HCT116 (cell line): ENCODE measurements at places on chromosomes 4 and X. TPM values are rescaled to one million over a fixed set of nuclear protein-coding genes. Genes with fewer than 3 reads are reported as not detected.

DNA sequence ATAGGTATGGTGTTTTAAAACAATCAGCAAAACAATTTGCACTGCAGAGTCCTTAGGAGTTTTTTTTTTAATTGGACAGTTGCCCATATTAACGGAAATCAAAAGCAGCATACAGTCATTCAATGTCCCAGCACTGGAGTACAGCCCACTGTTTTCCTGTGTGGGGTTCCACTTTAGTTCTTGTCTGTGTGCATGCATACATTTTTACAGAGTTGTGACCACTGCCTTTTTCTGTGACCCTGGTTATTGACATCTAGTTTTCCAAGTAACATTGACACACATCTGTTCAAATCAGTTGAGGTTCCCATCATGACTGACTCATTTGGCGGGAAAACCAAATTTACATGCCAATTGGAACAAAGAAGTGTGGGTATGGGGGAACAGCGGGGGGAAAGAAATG lies 83.3 kb downstream of the HPRT1 start:
- no peak for DNase-seq

DNA sequence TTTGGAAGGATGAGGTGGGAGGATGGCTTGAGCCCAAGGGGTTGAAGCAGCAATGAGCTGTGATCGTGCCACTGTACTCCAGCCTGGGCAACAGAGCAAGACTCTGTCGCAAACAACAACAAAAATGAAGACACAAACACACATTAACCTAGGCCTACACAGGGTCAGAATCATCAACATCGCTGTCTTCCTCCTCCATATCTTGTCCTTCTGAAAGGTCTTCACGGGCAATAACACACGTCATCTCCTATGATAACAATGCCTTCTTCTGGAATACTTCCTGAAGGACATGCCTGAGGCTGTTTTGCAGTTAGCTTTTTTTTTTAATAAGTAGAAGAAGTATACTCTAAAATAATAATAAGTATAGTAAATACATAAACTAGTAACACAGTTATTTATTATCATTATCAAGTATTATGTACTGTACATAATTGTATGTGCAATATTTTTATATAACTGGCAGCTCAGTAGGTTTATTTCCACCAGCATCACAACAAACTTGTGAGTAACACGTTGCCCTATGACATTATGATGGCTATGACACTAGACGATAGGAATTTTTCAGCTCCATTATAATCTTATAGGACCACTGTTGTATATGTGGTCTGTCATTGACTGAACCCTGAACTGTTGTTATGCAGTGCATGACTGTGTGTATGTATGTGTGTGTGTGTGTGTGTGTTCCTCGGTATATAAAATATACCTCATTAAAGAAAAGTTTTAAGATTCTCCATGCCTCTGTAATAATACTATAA lies 69.2 kb upstream of the MAML3 start:
- DNase-seq: peak; percentile 8

DNA sequence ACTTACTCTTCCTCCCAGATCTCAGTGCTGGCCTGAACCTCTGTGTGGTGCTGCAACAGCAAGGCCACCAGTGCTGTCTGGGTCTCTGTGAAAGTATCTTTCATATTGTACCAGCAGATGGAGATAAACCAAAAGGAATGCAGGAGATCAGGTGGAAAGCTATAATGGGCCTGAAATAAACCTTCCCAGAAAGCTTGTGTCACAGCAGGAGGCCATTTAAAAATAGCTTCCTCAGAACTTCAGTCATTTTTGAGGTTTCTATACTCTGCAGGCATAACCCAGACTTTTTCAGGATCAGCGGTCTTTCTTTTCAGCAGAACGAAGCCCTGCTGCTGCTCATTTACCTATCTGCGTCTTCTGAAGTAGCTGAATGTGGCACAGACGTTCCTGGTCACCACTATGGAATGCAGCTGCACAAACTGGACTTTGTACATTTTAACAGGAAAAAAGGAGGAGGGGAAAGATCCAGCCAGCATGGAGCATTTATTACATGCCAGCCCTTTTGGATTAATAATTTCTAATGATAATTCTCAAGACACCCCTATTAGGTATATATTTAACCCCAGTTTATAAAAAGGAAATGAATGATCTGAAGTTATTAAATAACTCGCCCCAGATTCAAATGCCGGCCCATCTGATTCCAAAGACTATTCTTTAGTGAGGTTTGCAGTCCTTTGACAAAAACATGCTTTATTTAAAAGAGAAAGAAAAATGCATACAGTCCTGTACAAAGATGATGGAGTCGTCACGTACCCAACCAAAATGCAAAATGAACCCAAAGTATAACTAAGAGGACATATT lies 119.7 kb downstream of the NFKB1 start:
- DNase-seq: peak; percentile 76

DNA sequence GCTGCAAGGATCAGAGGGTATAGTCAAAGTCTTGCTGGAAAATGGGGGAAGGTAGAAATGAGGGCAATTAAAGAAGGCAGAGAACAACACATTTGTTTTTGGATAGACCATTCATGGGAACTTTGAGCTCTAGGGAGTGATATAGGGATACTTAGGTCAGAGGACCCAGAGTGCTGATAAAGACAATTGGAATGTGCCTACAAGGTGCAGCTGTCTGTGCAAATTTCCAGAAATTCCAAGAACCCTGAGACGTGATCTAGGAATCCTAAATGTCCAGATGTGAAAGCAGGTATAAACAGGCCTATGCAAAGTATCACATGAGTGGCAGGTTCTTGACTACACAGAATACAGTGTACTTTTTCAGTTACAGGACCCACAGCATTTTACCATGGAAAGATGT lies 24.2 kb downstream of the FNIP2 start:
- DNase-seq: no peak

GRCh38 chr4:53674903-53675302 lies 83.6 kb upstream of the LNX1 start:
- DNase-seq: no peak

The RRH gene
- 0.42 TPM for total RNA-seq

The TDO2 gene
- total RNA-seq: 0.27 TPM

The FAM236A gene
- not detected for total RNA-seq

The FAM9C gene
- total RNA-seq: not detected
